NCI-H526 treated with DMSO at 0.1 percent for 48 hours (cell line): ENCODE measurements at places on chromosomes 12 and 14.

DNA sequence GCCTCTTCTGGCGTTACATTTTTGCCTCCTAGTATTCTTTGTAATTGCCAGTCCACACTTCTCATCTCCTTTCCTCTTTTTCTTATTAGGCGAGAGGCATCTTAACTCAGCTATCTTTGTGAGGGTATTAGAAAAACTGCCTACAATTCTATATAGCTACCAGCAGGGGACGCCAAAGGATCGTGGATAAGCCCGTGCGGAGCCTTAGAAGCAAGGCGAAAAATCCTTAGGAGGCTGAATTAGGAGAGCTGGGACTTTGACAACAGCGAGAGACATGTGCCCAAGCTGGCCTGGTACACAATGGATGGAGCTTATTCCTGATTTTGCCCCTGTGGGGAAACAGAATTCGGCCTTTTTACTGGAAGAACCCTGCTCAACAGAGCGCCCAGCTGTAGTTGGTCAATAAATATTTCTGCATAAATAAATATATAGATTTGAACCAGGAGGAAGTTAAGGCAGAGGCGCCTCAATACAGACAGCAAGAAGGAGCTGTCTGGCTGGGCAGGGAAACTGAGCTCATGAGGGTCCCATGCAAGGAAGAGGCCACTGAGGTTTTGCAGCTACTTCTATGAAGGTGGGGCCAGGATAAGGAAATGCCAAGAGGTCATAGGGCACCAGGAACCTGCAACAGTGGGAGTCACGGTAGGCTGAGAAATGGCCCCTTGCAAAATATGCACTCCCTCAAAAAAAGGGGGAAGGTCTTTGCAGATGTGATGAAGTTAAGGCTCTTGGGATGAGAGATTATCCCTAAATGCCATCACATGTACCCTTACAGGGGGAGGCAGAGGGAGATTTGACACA, 14.6 kb upstream of the RBM19 start:
- DNase-seq = peak; percentile 38

DNA sequence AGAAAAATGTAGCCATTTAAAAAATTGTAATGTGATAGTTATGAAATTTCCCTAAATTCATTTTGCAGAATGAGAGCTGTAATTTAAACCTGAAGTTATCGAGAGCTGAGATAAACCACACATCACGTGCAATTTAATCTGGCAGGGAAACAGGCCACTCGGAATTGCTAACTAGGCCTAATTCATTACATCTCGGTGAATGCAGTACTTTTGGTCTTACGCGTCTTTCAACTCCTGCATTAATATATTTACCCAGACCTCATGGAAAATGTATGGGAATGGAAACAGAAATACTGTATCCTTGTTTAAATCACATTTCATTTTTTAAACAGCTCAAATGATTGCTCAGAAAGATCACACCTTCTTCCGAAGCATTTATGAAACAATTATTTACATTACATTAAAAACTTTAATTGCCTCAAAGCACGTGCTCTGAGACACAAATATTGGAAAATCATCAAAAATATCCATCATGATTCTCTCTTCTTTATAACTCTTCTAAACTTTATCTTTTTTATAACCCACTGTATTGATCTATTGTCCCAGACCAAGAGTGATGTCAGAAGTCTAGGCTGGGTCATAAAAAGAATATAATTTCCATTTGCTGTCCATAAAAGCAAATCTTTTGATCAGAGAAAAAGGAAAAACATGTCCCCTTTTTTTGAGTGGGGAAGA, 111.7 kb upstream of the MYL2 start:
- DNase-seq = peak; percentile 10

- no peak for DNase-seq
Observed at GRCh38 chr14:20539906-20540305, 20.9 kb downstream of the RNASE9 start.

DNA sequence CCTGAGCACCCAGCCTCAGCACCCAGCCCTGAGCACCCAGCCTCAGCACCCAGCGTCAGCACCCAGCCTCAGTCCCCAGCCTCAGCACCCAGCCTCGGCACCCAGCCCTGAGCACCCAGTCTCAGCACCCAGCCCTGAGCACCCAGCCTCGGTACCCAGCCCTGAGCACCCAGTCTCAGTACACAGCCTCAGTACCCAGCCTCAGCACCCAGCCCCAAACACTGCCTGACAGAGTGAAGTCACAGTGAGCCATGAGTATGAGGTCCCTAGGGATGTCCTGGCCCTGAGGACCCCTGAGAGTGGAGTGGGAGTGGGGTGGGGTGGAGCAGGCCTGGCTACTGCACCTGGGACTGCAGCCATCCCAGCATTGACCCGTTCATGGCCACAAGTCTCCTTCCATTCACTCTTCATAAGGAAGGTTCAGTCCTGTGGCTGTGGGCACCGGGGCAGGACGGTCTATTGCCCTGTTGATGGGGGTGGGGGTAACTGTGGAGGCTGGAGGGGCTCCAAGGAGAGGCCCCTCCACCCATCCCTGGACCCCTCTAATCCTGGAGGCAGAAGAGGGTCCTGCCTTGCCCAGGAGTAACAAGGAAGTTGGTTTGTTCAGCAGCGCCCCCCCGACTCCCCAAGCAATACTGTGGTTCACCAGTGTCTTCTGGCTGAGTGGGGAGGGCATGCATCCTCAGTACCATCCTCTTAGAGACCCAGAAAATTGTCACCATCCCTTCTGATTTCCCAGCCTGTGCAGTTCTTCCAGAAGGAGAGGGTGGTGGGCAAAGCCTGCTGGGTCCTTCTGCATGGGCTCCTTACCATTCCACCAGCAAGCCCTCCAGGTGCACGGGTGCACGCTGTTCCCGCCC, 140.5 kb downstream of the ADGRD1 start:
- DNase-seq = no peak

DNA sequence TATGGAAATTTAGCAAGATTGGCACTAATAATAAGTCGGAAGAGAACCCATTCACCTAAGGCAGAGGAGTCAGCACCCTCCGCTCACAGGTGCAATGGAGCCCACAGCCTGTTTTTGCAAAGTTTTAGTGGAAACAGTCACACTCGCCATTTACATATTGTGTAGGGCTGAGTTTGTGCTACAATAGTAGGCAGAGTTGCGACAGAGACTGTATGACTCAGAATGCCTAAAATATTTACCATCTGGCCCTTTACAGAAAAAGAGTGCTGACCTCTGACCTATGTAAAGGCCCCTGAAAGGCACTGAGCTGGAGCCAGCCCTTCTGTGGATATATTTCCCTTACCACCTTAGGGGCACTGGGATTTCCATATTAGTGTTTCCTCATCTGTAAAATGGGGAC, 79.0 kb downstream of the PRIMA1 start:
- DNase-seq = no peak

- DNase-seq = no peak
Observed at GRCh38 chr12:69623970-69624369, 13.3 kb upstream of the LRRC10 start.

- no peak for DNase-seq
Observed at GRCh38 chr12:108232565-108232964, 103.5 kb downstream of the WSCD2 start.

GRCh38 chr12:102010265-102010994, 51.4 kb downstream of the WASHC3 start:
- no peak for DNase-seq

GRCh38 chr14:58464652-58465051, 37.1 kb downstream of the KIAA0586 start:
- DNase-seq = no peak

GRCh38 chr14:37620856-37621255, 25.4 kb downstream of the TTC6 start:
- DNase-seq = no peak

DNA sequence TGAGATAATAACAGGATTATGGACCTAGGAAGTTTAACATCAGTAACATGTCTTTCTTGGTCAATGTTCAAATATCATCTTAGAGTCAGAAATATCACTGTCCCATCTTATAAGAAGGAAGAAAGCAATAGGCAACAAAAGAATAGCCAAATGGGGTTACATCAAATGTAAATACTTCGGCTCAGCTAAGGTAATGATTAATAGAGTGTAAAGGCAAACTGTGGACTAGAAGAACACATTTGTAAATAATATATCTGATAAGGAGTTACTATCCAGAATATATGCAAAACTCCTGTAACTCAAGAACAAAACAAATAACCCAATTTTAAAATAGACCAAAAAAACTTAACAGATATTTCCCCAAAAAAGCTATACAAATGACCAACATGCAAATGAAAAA, 630.3 kb downstream of the RPS29 start:
- peak; percentile 91 for DNase-seq

DNA sequence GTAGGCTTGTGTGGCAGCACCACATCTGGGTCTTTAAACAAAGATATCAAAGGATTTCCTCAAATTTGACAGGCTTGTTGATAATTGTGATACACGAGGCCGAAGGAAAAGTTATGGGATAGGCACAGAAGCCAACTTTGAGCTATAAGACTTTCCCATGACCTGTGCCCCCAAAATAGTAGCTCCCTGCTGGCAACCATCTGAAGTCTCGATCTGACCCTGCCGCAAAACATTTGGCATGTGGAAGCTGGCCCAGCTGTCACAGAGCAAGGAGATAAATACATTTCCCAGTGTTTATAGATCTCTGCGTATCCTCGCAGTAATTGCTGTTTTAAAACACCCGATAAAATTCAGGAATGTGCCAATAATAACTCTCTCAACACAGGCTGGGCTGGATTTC, 26.4 kb upstream of the RGS6 start:
- no peak for DNase-seq

DNA sequence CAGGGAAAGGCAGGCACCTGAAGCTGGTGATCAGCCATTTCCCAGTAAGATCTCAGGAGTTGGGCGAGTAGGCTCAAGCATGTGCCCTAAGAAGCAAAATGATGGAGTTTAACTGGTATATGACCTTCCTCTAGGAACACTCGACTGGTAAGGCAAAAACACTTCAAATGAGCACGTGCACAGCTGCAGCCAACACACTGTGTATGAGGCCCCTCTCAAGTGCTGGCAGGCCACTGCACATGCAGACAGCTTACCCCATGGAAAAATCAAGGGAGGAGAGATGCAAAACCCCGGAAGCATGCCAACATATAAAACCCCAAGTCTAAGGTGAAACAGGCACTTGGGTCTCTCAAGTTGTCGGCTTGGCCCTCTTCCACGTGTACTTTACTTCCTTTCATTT, 39.2 kb downstream of the TTLL5 start:
- no peak for DNase-seq

DNA sequence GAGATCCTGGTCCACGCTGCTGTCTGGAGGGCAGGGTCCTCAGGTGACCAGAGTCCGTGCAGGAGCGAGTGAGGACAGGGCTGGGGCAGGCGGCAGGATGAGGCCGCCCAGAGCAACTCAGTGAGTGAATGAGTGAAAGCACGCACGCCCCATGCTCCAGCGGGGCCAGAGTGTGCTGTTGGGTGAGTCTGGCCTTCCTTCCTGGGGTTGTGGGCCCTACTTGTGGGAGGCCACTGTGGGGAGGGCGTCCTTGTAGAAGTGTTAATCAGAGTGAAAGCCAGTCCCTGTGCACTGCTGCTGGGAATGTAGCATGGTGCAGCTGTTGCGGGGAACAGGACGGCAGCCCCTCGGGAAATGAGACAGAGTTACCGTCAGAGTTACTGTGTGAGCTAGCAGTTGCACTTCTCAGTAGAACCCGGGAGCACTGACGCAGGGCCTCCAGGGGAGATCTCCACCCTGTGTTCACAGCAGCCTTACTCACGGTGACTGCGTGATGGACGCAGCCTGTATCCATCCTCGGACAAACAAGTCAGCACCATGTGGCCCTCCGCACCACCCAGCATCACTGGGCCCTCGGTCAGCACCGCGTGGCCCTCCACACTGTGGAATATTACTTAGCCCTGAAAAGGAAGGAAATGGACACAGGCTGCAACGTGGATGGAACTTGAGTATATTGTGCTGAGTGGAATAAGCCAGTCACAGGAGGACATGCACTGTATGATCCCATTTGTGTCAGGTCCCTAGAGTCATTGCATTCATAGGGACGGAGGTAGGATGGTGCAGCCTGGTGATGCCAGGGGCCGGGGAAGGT, 22.1 kb downstream of the PACS2 start:
- DNase-seq = no peak

- no peak for DNase-seq
Observed at GRCh38 chr12:29737644-29738043, 46.1 kb downstream of the TMTC1 start.

- DNase-seq = no peak
Observed at GRCh38 chr14:101554991-101555668, 6.2 kb upstream of the DIO3 start.

- no peak for DNase-seq
Observed at GRCh38 chr14:92844204-92844603, 50.1 kb downstream of the GOLGA5 start.

DNA sequence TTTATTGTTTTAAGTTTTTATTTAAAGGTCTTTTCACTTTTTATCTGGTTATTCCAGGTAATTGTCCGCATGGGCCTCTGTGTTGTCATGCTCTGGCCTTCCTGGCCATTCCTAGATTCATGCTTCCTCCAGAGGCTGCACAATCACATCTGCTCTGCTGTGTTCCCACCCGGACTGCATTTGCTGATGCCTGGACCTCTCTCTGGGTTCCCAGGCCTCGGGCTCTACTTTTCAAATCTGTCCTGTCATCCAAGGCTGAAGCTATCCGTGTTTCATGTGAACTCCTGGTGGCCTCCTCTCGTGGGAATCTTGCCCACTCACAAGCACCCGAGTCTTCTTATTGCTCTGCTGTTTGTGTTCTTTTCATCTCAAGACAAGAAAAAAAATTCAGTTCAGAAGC, 16.1 kb upstream of the VDR start:
- DNase-seq = no peak

GRCh38 chr14:69319911-69320310, 60.0 kb downstream of the GALNT16 start:
- no peak for DNase-seq

DNA sequence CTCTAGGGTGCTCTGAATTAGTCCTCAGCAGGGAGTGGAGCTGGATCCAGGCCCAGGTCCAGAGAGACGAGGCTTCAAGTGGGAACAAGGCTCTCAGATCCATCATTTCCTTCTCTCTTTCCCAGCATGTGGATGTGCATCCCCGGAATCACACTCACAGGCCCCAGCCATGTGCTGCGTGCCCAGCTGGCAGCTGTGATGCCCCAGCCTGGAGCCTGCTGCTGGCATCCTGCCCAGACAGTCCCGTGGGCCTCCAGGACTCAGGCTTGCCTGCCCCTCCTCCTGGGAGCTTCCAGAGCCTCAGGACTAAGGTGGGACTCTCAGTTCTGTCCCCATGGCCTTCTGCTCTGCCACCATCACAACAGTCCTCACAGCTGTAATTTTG, 6.2 kb upstream of the KRT84 start:
- DNase-seq = no peak

GRCh38 chr12:38761636-38762342, 143.6 kb downstream of the CPNE8 start:
- DNase-seq = no peak

- no peak for DNase-seq
Observed at GRCh38 chr14:56812364-56813141, 2.3 kb upstream of the OTX2 start.

DNA sequence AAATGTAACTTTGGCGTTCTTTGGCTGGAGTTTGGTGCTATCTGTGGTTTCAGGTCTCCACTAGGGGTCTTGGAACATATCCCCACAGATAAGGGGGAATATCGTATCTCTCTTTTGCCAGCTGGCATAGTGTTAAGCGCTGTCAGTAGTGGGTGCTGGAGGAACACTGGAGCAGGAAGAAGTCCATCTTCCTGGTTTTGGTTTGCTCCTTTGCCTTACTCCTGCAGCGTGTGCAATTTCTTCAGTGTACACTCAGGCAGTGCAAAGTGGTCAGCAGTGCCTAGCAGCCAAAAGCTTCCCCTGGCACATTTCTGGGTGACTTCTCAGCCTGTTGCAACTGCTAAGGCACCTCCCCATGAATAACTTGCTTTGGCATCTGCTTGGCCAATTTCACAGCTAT, 11.7 kb upstream of the RIPK3 start:
- DNase-seq = peak; percentile 6

GRCh38 chr12:27255806-27256205, 11.7 kb downstream of the STK38L start:
- DNase-seq = no peak
